Naive thymus-derived CD8-positive, alpha-beta T cell (primary cell): ENCODE measurements at places on chromosomes 2 and 18. TPM values are rescaled to one million over a fixed set of nuclear protein-coding genes. Genes with fewer than 3 reads are reported as not detected.

GRCh38 chr2:239455436-239456203, 54.8 kb upstream of the HDAC4 start:
- no peak for DNase-seq

- no peak for DNase-seq
These were observed 48.2 kb downstream of the SLC66A3 start for GRCh38 chr2:11203480-11203879.

DNA sequence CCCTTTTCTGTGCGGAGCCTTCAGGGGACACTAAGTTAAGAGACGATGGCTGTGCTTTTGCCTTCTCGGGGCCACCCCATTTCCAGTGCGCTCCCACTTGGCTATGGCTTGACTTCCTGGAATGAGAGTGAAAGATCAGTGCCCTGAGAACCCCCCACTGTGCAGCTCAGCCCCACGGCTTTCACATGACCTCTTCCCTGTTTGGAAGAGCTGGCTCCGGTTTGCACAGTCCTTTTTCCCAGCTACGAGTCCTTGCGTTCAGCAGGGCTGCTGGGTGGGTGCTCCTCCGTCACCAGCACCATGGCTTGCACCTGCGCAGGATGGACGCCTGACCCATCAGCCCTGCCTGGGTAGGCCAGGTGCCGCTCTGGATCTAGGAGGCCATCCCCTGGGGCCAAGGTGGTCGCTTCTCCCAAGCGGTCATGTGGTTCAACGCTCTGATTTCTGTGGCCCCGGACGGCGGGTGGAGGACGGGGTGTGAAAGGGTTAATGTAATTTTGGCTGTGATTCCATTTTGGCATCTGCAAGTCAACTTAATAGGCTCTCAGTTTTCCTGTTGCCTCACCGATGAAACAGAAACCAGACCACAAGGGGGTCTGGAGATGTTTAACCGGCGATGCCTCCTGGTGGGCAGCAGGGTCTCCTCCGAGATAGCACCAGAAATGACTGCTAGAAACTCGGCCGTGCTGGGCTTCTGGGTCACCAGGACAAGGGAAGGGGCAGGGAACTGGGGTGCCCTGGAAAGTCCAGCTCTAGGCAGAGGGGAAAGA, 113.1 kb upstream of the HAAO start:
- DNase-seq, result no peak

DNA sequence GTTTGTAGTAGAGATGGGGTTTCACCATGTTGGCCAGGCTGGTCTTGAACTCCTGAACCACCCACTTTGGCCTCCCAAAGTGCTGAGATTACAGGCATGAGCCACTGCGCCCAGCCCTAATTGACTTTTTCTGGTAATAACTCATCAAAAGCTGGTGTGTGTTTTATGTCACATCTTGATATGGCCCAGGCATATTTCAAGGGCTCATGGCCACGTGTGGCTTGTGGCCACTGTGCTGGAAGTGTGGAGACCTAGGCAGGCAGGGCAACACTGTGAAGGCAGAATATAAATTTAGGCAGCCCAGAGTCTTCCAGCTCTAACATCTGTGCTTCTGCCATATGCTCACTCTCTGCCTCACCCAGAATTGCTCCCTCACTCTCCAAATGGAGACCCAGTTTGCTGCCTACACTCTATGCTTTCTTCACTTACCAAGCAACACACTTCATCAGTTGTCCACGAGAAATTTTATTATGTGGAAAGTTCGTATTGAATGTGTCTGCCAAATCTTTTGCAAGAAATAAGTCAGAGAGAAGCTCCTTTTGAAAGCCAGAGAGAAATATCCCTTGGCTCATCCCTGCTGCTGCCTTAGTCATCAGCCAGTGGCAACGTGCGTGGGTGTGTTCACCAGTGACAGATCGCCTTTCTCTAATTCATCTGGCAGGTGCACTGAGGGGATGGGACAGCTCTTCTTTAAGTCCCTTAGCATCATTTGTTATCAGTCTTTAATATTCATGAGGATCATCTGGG, 129.4 kb upstream of the CXCR4 start:
- DNase-seq, result no peak

- no peak for DNase-seq
These were observed 13.7 kb downstream of the NCKAP1 start for GRCh38 chr2:183024339-183025095.

DNA sequence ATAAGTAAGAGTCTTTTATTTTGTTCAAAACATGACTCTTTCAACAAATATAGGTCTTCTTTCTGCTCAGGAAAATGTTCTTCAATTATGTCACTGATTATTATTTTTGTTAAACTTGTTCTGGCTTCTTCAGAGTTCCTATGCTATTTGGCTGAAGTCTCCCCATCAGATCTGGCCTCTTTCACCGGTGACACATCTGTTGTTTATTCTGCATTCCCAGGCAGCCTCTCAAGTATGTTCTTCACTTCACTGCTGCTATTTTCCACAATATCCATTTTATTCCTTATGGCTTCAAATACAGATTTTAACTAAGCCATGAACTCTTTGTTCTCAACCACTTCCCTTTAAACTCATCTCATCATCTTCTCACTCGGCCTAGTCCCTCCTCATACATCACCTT, 45.7 kb downstream of the HDAC4 start:
- no peak for DNase-seq

GRCh38 chr18:59218018-59218417, 1.9 kb upstream of the GRP start:
- DNase-seq, result no peak

GRCh38 chr2:144125751-144126150, 394.2 kb downstream of the ZEB2 start:
- DNase-seq, result no peak

GRCh38 chr2:95039363-95039762, 13.9 kb downstream of the MAL start:
- no peak for DNase-seq

- no peak for DNase-seq
These were observed 125.2 kb upstream of the TFPI start for GRCh38 chr2:187679454-187679853.

DNA sequence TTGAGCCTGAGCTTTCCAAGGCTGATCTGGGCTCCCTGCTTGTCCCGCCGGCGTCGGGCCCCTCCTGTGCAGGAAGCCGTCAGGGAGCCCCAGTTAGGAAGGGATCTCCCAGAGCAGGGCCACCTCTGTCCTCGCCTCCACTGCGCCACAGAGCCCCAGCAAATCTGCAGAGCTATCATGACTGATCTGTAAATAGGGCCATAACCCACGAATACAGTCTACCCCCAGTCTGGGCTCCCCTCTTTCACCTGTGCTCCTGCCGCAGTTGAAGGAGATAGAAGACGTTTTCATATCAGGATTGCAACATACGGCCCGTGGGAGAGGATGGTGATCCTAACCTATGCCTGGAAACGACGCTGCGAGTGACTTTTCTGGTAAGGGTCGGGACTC, 138.7 kb downstream of the PTGR3 start:
- no peak for DNase-seq

DNA sequence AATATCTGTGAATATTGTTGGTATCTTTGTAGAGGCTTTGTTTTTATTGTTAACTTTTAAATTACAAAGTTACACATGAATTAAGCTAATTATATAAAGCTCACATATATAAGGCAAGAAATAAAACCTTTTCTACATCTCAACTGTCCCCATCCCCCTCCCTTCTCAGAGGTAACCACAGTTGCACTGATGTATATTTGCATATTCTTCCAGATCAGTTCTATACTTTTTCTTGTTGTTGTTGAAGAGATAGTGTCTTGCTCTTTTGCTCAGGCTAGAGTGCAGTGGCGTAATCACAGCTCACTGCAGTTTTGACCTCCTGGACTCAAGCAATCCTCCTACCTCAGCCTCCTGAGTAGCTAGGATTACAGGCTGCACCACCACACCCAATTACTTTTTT, 36.0 kb upstream of the CDC42EP3 start:
- no peak for DNase-seq

DNA sequence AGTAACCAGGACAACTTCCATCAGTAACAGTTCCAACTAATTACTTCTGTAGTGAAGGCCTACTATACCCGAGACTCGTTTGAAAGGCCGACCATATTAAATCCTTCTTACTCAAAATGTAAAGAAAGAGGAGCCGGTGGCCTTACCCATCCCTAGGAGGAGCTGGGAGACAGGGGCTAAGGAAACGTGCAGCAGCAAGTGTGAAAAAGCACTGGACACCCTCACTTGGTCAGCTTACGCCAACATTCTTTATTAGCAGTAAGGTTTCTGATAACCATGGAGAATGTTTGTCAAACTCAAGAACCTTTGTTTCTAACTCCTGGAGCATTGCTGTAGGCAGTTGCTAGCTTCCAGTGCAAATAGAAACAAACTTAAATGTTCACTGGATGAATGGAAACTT, 26.7 kb upstream of the VWA3B start:
- no peak for DNase-seq

DNA sequence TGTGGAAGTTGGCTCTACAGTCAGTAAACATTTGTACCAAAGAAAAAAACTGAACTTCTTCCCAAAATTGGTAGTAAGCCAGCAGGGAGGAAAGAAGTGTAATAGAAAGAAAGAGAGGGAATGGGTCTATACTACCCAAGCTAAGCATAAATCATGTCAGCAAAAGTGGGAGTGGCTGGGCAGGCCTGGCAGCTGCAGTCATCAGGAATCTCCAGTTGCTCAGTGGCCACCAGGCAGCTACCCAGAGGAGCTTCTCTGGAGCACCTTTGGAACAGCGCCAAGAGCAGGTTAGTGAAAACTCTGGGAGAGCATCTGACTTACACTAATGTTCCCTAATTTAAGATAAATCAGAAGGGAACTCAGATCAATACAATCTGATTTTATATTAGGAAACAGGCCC, 14.3 kb downstream of the FRZB start:
- DNase-seq, result no peak

DNA sequence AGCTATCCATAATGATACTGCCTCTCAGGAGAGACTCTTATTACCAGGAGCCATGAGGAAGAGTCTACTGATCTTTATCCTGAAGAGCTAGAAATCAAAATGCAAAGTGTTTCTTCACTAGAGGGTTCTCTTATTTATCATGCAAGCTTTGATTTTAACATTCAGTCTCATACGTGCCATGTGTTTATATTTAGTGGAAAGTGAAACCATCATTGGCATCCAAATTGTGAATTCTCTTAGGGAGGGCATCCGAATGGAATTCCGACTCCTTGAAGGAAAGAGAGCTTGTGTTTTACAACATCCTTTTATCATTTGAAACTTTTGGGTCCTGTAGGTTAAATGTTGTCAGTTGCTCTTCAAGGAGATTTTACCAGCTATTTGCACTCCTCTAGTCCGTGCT, 170.4 kb upstream of the SESTD1 start:
- DNase-seq, result no peak

DNA sequence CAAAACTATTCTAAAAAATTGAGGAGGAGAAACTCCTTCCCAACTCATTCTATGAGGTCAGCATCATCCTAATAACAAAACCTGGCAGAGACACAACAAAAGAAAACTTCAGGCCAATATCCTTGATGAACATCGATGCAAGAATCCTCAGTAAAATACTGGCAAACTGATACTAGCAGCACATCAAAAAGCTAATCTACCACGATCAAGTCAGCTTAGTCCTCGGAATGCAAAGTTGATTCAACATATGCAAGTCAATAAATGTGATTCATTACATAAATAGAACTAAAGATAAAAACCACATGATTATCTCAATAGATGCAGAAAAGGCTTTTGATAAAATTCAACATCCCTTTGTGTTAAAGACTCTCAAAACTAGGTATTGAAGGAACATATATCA, 63.1 kb downstream of the EHBP1 start:
- DNase-seq, result no peak

GRCh38 chr2:129466389-129466788, 513.1 kb upstream of the RAB6C start:
- DNase-seq, result no peak

GRCh38 chr2:26739514-26739913, 24.6 kb upstream of the SLC35F6 start:
- DNase-seq, result no peak

- no peak for DNase-seq
These were observed 166.9 kb downstream of the ARHGAP15 start for GRCh38 chr2:143296089-143296488.

- no peak for DNase-seq
These were observed 73.1 kb downstream of the TGOLN2 start for GRCh38 chr2:85254540-85255300.

DNA sequence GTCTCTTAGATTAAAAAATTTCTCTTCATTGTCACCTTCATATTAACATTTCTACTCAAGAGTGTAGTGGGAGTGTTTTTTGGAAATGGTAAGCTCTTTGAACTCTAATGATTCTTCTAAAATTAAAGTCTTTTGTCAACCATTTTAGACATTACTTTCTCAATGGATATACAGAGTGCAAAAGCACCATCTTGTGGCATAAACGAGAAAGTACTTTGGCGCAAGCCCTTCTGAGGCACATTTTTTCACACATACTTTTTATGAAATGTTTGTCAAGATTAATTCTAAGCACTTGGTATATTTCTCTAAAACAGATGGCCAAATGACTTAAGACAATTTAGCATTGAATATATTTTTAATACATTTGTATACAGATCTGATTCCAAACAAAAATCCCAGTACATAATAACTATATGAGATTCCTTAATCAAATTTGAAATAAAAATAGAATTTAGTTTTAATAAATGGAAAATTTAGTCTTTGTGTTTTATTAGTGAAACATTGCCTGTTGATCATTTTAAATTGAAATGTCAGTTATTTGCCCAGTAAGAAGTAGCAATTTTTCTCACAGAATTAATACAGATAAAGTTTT, 63.3 kb upstream of the GALNT5 start:
- peak; percentile 13 for DNase-seq

- no peak for DNase-seq
These were observed 13.0 kb downstream of the SDC1 start for GRCh38 chr2:20211860-20212458.

GRCh38 chr2:109453371-109453995, 160.3 kb downstream of the SEPTIN10 start:
- DNase-seq, result no peak

DNA sequence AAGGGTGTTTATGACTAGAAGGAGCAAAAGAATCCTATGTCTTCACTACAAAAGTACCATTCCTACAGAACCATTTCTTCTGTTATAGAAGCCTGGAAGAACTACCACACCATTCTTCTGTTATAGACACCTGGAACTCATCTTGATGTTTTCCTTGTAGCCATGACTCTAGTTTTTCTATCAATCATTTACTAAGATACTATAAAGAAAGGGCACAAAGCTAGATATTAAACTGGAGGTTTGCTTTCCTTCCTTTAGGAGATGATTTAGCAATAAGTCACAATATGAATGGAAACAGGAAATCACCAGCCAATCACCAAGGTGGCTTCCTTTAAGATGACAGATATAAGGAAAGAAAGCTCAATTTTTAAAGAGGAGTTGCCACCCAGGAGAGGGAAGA, 100.3 kb upstream of the NEUROD1 start:
- DNase-seq, result no peak

GRCh38 chr2:19120941-19121750, 237.3 kb downstream of the OSR1 start:
- no peak for DNase-seq

Gene FAM117B
- total RNA-seq, result 55.6 TPM

Gene CHRNA1
- not detected for total RNA-seq

Gene LYG2
- total RNA-seq, result not detected

Gene AKAIN1
- not detected for total RNA-seq

Gene GALNT14
- total RNA-seq, result not detected

Gene B3GNT2
- 22.8 TPM for total RNA-seq

Gene NT5C1B
- total RNA-seq, result not detected

Gene SERPINB4
- total RNA-seq, result not detected

Gene CCDC138
- total RNA-seq, result 8.5 TPM

Gene ZNF24
- 103 TPM for total RNA-seq

Gene CHST9
- not detected for total RNA-seq
